ENCODE measurements at places on chromosomes 4 and X.

DNA sequence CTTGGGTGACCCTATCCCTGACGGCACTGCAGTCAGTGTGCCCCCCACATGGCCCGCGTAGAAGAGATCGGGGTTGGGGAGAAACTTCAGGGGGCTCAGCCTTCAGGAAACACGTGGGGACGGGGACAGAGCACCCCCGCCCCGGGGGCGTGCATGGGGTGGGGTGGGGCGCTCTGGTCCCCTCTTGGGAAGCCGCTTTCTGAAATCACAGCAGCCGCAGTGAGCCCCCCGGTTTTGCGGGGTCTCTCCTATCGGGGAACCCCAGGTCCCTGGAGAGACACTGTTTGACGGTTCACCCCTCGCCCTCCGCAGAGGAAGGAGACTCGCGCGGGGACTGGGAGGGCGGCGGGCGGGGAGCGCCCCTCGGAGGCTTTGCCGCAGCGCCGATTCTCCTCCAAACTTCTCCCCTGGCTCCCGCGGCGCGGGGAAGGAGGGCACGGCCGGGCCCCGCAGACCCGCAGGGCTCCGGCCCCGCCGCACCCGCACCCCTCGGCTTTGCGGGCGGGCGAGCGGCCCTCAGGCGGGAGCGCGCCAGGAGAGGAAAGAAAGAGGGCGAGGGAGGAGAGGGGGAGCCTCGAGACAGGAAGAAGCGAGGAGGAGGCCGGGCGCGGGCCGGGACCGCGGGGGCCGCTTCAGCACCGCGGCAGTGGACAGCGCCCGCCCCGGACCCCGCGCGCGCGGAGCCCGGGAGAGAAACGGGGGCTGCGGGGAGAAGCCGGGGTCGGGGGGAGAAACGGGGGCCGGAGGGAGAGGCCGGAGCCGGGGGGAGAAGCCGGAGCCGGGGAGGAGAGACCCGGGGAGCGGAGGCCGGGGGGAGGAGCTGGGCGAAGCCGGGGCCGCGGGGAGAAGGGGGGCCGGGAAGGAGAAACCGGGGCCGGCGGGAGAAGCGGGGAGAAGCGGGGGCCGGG is 612 bp downstream of the CPLX1 start:
- DNase-seq, result peak; percentile 62

DNA sequence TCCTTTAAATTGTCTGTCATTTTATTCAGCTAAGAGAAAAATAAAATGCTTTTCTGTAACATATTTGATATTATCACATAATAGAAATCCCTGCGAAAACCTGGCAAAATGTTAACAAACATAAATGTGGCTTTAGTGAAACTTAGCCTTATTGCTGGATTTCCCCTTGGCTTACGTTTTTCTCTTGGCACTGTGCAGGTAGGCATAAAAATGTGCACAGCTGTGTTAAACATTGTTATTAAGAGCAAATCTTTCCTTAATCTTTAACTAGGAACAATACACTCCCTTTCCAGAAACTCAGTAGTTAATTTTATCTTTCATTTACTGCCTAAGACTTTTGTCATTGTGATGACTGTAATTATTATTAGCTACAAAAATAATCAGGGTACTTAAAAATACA is 202.4 kb upstream of the GNPDA2 start:
- DNase-seq, result no peak

DNA sequence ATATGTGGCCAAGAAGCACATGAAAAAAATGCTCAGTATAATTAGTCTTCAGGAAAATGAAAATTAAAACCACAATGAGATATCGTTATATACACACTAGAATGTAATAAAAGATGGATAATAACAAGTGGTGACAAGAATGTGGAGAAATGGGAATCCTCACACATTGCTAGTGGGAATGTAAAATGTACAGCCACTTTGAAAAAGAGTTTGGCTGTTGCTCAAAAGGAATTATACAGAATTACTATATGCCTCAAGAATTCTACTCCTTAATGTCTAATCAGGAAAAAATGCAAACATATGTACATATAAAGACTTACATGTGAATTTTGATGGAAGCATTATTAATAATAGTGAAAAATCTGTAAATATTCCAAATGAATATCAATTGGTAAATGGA is 102.2 kb downstream of the SPCS3 start:
- DNase-seq, result no peak

GRCh38 chr4:143023239-143023918 is 161.3 kb upstream of the USP38 start:
- no peak for DNase-seq

DNA sequence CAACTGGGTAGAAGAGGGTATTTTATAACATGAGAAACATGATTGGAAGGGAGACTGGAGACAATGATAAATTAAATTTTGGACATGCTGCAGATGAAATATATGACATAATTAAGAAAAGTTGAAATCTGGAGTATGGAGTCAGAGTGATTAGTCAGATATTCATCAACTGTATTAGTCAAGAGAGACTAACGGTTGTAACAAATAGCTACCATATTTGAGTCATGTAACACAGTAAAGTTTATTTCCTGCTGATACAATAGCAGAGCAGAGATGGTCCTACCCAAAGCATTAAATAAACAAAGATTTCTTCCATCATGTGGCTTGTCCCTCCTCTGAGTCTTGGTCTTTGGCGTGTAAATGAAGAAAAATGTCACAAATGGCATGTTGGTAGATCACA is 321.3 kb downstream of the GALNTL6 start:
- no peak for DNase-seq

- DNase-seq, result no peak
These were observed 26.7 kb upstream of the GPRIN3 start for GRCh38 chr4:89334311-89334710.

GRCh38 chr4:7784131-7784870 is 155.4 kb downstream of the AFAP1 start:
- no peak for DNase-seq

GRCh38 chrX:140599851-140600250 is 95.0 kb upstream of the SOX3 start:
- no peak for DNase-seq

DNA sequence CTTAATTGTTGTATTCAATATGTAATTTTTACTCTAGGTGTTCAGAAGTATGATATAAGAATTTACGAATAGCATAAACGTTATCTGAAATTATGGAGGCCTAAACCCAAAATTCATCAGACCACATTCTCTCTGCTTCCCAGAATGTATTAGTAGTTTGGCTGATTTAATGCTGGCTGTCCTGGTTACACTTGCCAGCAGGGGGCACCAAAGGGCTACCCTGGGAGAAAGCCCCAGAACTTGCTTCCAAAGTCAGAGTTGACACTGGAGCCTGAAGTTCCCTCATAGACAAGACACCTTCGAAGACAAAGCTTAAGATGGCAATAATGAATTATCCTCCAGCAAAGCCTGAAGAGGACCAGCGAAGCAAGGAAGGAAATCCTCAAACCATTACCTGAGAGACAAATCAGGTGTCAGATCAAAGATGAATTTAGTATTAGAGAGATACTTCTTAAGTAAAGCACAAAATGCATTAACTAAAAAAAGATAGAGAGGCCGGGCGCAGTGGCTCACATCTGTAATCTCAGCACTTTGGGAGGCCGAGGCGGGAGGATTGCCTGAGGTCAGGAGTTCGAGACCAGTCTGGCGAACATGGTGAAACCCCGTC is 11.3 kb upstream of the ANOS1 start:
- no peak for DNase-seq

GRCh38 chrX:54045563-54046228 is 1.4 kb upstream of the PHF8 start:
- DNase-seq, result no peak

- DNase-seq, result no peak
These were observed 3.7 kb downstream of the PPP1R3F start for GRCh38 chrX:49273181-49273727.

- no peak for DNase-seq
These were observed 11.9 kb upstream of the ADH7 start for GRCh38 chr4:99447079-99447478.

DNA sequence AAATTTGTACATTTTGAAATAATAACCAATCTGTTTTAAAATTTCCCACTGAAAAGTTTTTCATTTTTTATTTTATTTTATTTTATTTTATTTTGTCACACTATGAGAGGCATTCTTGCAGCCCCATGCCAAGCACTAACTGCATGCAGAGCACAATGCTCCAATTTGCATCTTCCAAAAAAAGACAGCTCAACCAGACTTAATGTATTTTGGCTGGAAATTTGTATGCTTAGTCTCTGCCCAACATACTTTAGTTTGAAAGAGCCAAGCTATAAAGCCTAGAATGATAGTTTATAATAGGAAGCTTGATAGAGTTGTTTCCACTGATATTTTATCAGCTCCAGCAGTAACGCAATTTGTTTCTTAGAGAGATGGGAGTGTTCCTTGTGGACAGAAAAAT is 235.5 kb downstream of the GALNTL6 start:
- DNase-seq, result no peak

DNA sequence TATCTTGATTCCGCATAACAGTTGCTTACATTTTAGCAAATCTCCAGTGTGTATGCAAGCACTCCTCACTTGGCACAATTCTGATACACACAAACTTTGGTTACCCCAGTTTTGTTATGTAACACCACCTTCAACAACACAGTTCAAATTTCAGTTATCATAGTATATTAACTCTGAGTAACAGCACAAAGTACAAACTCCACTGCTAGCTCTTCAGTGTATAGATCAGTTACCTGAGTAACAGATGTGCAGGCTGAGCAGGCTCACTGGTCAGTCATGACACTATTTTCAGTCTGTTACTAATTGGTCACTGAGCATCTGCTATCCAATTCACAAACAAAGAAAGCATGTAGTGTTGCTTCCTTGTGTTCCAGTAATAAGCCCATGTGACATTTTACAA is 55.4 kb downstream of the PKD2 start:
- no peak for DNase-seq

DNA sequence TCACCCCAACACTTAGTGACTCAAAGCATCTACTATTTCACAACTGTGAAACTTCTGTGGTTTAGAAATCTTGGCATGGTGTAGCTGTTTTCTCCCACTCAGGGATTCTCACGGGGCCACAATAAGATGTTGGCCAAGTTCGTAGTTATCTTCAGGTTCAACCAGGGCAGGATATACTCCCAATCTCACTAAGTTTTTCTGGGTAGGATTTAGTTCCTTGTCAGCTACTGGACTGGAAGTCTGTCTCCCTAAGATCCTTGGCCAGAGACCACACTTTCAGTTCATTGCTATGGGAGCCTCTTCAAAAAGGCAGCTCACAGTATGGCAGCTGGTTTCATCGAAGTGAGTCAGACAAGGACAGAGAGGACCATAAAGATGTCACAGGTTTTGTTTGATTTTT is 111.7 kb upstream of the PDHA2 start:
- DNase-seq, result peak; percentile 0

- DNase-seq, result no peak
These were observed 121.7 kb downstream of the IRS4 start for GRCh38 chrX:108614616-108615015.

- no peak for DNase-seq
These were observed 87.3 kb downstream of the CFAP299 start for GRCh38 chr4:80422727-80423404.

DNA sequence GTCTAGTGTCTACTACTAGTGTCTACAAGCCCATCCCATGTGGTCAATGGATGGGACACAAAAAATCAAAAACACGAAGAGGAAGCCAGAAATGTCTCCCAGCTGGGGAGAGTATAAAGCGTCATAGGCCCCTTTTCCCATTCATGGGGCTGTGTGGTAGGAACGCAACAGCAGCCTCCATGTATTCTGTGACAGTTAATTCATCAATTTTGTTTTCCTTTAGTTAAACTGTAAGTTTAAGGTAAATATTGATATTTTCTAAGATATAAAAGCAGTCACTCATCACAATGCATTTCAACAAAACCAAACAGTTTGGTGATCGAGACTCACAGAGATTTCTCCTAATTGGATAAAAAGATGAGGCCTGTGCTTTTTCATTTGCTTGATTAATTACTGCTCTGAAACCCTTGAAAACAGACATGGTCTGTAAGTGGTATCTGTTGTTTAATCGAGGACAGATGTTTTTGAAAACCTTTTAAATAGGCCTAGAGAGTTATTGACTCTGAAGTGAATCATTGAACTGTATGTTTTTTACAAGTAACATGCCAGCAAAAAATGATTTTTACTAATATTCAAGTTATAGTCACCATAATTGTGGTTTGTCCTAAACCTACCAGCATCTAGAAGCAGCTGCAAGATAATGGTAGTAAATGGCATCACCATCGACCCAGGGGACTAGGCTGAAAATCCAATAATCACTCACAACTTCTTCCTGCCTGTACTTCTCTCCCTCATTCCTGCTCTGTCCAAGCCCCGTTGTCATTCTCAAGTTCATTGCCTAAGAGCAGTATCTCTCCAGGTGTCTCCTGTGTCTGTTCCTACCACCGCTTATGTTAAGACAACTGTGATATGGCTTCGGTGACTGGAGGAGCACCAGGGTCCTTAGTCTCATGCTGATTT is 87.7 kb upstream of the SHISA3 start:
- DNase-seq, result no peak

DNA sequence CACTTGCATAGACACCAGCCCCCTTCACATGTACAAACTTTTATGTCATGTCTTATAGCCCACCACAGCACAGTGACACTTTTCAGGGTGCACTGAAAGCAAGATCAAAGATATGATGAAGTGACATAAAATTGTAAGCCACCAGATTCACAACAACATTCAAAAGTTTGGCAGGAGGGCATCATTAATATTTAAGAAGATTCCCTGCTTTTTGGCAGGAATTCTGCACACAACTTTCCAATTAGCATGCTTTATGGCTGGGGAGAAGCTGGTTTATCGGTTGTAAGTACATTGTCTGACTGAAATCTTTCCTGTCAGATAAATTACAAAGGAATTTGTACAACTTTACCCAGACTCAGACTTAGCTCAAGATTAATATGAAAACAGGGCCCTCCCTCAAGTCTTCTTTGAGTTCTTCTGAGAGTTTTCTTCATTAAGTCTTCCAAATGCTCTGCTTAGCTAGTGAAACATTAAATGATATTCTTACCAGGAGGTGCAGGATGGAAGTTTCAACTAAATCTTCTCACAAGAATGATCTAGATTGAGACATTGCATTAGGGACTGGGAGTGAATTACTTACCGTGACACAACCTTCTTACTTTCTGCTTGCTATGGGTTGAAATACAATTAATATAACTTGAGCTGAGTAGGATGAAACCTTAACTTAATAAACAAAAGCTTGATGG is 523.8 kb downstream of the PPARGC1A start:
- no peak for DNase-seq

DNA sequence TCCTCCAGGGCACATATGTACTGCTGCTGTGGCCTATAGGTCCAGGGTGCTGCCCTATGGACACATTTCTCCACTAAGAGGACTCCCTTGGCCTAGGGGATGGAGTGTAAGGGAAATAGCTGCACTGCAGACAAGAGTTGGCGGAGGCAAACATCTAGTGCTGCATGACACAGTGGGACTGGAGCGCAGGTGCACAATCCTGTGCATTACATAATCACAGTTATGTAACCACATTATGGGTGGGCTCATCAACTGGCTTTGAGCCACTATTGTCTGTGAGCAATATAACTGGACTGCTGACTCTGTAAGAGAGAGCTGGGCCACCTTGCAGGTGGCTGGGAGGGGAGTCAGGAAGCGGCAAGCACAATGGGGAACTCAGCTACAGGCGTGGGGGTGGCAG is 3.2 kb upstream of the TIGD2 start:
- peak; percentile 12 for DNase-seq

- DNase-seq, result no peak
These were observed 241.3 kb downstream of the NR3C2 start for GRCh38 chr4:148200960-148201359.

Measured in muscle of back (tissue), 13 donors.